ENCODE measurements at places on chromosomes 5 and 9.

GRCh38 chr9:124629600-124629999, 122.4 kb upstream of the NR5A1 start:
- DNase-seq = no peak

DNA sequence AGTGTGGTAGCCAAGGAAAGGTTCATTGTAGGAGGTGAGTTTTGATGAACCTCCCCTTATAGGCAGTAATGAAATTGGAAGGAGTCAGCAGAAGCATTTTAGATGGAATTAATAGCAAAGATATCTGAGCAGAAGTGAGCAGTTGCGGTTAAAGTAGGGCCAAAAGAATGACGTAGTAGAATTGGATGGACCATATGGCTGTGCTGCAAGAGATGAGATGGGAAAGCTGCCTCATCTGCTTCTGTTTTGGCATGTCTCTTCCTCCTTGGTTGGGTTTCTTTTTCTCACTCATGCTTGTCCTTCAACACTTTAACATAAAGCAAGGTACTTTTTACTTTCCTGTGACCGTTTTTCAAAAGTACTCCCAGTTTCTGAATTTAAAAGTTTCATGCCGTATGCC, 55.8 kb downstream of the AQP7 start:
- DNase-seq = no peak

GRCh38 chr5:152995214-152995725, 495.2 kb upstream of the GRIA1 start:
- DNase-seq = no peak

- DNase-seq = peak; percentile 73
Observed at GRCh38 chr5:126694403-126694802, 82.5 kb upstream of the LMNB1 start.

GRCh38 chr9:93630806-93631411, 54.5 kb downstream of the PHF2 start:
- no peak for DNase-seq

DNA sequence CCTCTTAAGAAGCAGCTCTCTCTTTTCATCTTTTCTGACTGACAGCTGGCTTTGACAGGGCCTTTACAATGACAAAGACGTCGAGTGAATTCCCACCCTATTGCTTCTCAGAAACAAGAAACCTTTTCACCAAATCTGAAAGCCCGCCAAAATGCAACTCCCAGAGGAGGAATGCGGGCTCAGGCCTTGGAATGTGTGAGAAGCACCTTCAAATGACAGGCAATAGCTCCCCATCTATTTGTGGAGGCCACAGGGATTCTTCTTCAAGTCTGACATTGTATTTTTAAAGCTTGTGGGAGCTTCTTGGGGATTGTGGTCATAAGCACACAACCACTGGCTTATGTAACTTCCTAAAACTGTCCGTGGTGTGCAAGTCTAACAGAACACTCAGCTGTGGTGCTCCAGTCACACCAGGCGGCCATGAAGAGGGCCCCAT, 72.7 kb downstream of the DPYSL3 start:
- no peak for DNase-seq

DNA sequence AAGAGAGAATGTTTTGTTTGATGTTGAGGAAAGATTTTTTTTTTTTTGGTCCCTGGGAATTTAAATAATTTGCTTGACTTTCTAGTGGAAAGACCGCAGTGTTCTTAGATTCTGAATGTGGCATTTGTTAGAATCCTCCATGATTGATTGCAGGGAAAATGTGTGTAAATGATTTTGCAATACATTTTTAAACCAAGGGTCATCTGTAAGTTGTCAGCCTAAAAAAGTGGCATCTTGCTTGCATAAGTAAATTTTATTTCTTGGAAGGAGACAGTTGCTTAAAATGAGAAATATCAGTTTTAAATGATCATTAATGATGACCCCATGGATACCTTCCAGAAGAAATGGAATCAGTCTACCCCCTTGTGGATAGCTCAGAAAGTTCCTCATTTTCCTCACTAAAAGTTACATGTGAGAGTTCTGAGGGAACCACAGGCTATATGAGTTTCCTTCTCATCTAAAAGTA, 105.1 kb upstream of the SLC25A48 start:
- DNase-seq = no peak

DNA sequence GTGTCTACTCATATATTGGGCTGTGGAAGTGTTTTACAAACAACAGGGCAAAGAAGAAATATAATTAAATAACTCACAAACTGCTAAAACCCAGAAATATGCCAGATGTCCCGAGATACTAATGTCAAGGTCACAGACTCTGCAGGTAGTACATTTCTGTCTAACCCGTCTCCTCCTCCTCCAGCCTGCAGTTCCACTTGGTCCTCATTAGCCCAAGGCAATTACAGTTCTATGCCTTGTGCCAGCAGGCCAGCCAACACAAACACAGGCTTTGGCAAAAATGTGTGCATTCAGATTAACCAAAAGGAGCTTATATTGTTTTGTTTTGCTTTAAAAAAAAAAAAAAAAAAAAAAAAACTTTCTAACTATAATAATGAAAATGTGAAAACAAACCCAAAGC, 148.8 kb downstream of the MYO10 start:
- no peak for DNase-seq

DNA sequence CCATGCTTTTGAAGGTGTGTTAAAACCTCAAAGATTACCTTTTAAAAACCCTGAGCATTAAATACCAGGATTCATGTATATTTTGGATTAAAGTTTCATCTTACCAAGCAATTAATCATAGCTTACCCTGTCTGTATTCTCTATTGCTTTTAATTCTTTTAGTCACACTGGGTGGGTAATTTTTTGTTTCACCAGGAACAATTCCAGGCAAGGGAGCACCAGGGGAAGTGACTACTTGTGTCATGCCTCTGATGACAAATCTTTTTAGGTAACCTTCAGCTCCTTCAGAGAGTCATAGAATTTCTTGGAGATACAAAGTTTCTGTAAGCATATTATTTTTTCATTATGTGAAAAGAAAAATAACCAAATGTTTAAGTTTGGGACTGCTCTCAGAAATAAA, 33.4 kb upstream of the ANXA1 start:
- no peak for DNase-seq

DNA sequence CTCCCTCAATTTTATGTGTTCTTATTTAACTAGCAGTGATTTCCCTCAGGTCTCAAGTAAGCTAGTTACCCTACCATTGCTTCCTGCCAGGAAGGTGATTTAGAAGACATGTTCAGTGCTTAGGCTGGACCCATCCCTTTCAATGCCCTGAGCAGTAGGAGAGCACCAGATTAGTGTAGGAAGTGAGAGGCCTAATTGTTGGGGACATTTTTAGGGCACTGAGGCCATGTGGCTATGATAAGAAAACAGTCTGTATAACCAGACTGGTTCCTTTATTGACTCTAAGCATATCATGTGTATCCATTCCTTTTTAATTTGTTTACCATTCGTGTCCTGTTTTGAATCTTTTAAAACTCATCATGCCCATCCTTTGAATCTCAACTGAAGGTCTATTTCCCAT, 312.3 kb upstream of the PRR16 start:
- no peak for DNase-seq

DNA sequence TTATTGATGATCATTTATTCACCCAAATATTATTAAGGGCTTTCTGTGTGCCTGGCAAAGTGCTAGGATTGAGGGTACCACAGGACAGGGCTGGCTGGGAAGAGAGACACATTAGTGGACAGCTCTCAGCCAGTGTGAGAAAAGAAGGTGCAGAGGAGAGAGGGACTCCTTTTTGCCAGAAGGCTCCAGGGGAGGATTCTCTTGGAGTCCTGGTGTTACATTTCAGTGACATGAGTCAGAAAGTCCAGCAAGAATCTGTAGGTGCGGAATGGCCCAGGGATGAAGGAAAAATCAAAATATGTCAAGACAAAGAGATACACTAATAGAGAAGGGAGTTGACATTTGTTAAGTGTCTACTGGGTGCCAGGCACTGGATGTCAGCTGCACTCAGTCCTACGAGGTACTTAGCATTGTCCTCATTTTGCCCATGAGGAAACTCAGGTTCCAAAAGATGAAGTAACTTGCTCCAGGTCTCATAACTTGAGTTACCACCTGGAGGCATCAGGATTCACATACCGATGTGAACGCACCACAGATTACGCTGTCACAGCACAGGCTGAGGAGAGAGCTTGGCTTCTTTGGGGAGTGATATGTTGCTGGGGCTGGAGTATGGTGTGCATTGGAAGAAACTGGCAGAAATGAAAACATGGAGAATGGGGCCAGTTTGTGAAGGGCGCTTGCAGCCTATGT, 60.5 kb downstream of the RASGRF2 start:
- no peak for DNase-seq

DNA sequence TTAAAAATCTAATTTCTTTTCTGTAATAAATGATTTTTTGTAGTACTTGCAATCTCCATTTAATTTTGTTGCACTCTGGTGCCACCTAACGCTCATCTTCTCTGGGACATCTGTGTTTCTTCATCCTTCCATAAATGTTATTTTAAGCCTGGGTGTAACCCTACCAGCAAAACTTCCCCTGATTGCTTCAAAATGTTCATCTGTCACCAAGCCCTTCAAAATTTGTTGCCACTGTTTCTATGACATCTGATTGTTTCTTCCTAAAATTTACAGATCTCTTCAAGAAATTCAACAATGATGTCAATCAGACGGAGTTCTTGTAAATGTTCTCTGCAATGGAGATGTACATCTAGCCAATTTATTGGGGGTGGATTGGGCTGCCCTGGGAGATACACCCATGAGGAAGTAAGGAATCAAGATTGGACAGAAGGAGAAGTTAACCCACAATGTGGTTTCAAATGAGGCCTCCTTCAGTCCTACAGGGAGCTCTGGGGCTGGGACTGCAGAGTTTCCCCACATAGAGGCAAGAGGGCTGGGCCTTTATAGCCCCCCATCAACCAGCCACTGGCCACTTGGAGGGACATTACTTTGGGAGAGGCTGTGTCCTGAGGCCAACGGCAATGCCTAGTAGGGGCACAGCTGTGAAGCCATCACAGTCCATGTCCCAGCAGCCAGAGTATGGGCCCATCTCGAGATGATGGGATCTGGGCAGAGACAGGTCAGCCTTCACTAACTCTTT, 23.3 kb downstream of the MCTP1 start:
- DNase-seq = peak; percentile 4

DNA sequence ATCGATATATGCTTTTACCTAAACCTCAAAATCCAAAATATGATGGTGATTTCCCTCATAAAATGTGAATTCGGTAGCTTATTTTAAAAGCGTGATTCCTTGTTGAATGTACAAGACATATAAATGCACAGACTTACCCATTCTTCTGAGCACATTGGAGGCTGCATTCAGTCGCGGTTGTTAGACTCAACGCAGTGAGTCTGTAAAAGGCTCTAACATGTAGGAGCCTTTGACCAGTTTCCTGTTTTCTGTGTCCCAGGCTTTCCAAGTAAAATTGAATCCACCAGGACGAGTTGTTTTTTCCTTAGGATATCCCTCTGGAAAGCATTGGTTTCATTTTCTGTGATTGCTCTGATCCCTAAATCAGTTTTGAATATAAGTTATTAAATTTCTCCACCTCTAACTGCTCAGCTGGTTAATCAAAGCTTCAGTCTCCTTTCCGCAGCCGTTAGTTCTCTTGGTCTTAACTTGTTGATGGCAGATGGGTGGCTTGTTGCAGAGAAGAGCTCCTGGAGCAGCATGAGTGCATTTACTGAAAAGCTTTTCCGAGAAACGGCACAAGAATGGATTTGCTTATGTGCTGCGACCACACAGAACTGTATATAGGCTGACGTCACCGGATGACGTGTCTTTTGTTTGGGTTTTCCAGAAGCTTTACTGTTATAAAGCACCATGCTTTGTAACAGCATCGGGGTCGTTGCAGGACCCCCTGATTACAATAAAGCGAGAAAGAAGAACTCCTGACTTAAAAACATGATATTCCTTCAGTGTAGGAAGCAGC, at the start of gene LRRTM2:
LRRTM2 (minus strand) TSS at position 565 of the 781 bp plus-strand sequence; CDS start at position 141, 424 bp downstream.
- DNase-seq = peak; percentile 24

GRCh38 chr5:128472036-128472435, 66.0 kb downstream of the FBN2 start:
- DNase-seq = no peak

DNA sequence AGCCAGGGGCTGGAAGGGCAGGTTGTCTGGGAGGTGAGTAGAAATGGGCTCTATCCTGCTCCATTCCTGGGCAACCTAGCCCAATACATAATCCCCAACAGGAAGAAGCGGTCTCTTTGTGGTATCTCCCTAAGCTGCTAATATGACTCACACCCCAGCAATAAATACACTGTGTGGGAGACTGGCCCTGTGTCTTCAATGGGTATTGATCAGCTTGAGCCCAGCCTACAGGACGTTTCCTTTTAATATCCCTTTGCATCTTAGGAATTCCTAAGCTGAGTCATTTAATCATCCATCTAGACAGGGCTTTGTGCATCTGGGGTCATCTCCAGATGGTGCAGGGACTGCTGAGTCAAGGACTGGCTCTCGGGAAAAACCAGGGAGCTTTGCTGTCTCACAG, 207.0 kb upstream of the PANK3 start:
- no peak for DNase-seq

- no peak for DNase-seq
Observed at GRCh38 chr5:67774267-67774552, 441.3 kb upstream of the PIK3R1 start.

- DNase-seq = no peak
Observed at GRCh38 chr5:143412661-143413342, 9.3 kb upstream of the NR3C1 start.

DNA sequence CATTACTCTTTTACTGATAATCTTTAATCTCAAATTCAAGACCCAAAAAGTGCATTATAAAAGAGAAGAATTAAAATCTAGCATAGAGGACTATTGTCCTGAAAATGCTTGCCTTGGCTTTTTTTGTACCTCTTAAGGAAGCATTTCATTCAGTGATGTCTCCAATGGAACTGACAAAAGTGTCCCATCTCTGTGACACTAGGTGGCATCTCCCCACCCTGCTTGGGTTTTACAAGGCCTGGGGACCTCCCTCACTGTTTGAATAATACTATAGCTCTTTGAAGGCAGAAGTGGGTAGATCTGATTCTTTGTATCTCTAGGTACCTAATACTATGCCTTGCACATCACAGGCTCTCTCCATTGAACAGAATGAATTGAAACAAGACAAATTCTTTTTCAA, 180.6 kb downstream of the EPB41L4A start:
- DNase-seq = no peak

- DNase-seq = no peak
Observed at GRCh38 chr9:131419026-131419614, 25.2 kb downstream of the PRRC2B start.

DNA sequence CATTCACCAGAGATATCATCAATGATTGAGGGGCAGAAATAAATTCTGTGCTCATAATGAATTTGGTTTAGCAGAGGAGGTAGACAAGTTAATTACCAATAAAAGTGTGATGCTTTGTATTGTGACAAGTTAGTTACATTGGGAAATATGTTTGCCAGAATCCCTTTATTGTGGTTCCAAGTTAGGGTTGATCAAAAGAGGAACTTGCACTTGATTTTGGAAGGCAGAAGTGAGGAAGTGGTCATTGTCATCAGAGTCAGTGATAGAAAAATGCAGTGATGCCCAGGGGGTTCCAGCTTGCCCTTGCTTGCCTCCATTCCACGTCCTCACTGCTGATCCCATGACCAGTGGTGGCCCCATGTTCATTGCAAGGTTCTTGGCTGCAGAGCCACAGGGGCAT, 69.7 kb downstream of the SVEP1 start:
- DNase-seq = no peak

All from BJ (cell line).